Activated CD4-positive, alpha-beta T cell treated with anti-CD3 and anti-CD28 coated beads for 24 hours (primary cell): ENCODE measurements at places on chromosomes 7 and 10.

DNA sequence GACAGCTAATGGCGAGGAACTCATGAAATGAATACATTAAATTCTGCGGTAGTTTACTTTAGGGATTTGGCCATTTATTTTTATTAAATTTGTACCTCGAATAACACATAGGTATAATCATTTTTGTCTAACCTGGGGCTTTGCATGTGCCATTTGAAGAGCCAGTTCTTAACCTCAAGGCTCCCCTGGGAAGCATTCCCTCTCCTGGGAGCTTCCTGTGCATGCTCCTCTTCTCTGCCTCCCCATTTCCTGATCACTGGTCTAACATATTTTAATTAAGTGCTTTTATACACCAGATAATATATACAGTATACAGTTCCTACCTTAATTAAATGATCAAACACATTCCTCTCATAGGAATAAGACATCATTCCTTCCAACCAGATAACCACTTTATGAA lies 183.9 kb upstream of the FZD1 start:
- DNase-seq, result no peak

DNA sequence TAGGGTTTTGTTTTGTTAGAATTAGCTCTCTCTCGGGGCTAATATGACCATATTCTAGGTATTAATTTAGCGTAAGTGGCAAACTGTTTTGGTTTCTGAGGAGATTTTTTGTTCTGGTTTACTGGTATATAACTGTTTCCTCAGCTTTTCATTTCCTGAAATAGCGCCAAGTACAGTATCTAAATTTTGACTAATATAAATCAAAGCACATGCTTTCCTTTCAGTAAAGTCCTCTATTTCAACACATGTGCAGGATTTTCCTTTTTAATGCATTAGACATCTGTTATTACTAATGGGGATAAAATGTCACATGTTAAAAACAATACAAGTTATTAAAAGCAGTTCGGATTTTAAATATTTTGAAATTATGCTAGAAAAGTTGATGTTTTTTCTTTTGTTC lies 11.3 kb downstream of the FERD3L start:
- no peak for DNase-seq

GRCh38 chr7:28389504-28390395 lies 22.6 kb upstream of the CREB5 start:
- DNase-seq, result no peak

- no peak for DNase-seq
Measured at GRCh38 chr10:6382081-6382480, 179.3 kb downstream of the PFKFB3 start.

GRCh38 chr7:138459413-138460175 lies 465 bp upstream of the TRIM24 start:
- peak; percentile 96 for DNase-seq

DNA sequence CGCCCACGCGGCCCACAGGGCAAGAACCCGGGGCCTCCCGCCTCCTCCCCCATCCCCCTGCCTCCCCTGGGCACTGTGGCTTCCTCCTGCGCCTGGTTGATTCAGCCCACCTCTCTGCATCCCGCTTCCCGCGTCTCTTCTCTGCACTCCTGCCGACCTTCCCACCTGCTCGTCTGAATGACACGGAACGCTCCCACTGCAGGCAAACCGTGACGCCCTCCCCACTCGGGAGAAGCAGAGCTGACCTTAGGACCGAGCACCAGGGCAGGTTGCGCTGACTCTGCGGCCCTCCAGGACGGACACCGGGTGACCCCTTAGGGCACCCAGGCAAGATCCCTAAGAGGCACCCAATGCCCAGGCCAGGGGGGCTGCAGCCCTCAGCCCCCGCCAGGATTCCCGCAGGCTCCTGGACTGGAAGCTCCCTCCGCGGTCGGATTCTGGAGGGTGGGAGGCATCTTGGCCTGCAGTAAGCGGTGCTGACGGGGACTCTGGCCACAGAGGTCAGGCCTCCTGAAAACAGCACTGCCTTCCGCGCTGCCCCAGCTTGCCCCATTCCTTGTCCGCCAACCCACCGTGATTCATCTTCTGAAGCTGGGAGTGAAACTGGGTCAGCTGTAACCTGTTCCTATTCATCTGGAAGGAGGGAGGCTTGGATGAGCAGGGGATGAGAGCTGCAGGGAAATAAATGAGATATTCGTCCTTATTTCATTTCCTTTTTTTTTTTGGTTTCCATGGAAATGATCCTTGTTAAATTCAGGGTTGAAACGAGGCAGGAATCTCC lies 990 bp downstream of the CALML3 start:
- no peak for DNase-seq

- DNase-seq, result no peak
Measured at GRCh38 chr7:5661942-5662341, 119.5 kb downstream of the RNF216 start.

DNA sequence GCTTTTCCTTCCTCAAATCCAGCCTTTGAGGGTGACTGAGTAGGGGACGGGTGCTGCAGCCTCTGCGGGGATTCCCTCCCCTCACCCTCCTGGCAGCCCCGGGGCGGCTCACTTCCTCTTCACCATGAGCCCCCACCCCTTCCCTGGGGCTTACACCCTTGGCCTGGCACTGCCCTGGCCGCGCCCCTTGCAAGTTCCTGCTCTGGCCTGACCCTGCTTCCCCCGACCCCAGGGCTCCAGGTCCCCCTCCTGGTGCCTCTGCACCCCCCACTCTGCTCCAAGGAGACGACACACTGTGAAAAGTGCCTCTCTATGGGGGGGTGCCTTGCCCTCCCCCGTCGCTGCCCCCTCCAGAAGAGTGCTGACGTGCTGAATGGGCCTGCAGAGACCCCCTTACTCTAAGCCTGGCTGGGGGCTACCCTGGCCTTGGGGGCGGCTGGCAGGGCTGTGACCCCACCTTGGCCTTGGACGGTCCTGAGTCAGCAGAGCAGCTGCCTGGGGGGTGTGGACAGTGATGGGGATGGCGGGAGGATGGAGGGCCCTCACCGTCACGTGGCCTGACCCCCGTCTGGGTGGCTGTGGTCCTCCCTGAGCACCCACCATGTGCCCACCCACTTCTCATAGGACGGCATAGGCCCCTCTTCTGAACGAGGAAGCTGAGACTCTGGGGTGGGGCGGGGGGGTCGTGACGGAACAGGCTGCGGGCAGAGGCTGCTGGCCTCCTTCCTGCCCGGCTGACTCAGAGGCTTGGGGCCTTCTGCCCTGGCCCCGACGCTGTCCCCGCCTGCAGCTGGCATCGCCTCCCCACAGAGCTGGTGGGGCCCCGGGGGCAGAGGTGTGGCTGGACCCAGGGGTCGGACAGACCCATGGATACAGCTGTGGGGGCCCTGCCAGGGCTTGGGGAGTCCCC lies 9.8 kb downstream of the LFNG start:
- DNase-seq, result no peak

GRCh38 chr10:111432588-111432987 lies 355.8 kb downstream of the ADRA2A start:
- DNase-seq, result no peak

GRCh38 chr7:5296015-5296610 lies 13.4 kb downstream of the SLC29A4 start:
- DNase-seq, result no peak

GRCh38 chr7:75533926-75534325 lies 41.8 kb downstream of the SPDYE5 start:
- no peak for DNase-seq
